ENCODE measurements at places on chromosomes 16 and 17. TPM values are rescaled to one million over a fixed set of nuclear protein-coding genes. Genes with fewer than 3 reads are reported as not detected.

ZSCAN10 gene
- total RNA-seq, result not detected

TLCD1 gene
- 4.8 TPM for total RNA-seq

SPIRE2 gene
- total RNA-seq, result not detected

DNA sequence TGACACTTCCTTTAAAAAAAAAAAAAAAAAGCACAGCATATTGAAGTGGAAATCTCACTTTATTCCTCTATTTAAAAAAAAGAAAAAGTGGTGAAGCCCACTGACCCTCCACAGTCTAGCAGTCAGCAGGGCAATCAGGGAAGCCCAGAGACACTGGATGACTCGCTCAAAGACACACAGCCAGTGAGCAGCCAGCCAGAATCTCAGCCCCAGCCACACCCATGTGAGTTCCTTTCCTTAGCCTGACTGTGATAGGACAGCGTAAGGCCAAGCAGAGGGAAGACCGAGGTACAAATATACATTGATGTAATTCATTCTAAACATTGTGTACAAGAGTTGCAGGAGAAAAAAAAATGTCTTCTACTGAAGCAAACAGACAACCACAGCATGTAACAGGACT is 22.5 kb downstream of the XPO6 start:
- DNase-seq, result peak; percentile 64

DNA sequence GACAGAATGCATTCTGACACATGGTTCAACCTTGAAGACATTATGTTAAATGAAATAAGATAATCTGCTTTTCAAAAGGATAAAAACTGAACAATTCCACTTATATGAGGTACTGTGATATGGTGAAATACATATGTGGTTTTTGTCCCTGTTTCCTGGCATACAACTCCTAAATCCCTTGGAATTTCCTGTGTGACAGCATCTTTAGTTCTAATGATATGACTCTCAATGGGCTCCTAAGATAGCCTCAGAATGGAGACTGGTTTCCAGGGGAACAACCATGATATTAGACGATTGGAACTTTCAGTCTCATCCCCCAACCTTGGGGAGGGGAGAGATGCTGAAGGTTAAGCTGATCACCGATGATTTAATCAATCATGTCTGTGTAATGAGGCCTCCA is 37.7 kb upstream of the PHLPP2 start:
- DNase-seq, result peak; percentile 71

- peak; percentile 67 for DNase-seq
These were observed at the start of gene SLC46A1 for GRCh38 chr17:28405632-28406472. SLC46A1 (minus strand) TSS chr17:28406212; CDS start chr17:28406114, 98 bp downstream.

DNA sequence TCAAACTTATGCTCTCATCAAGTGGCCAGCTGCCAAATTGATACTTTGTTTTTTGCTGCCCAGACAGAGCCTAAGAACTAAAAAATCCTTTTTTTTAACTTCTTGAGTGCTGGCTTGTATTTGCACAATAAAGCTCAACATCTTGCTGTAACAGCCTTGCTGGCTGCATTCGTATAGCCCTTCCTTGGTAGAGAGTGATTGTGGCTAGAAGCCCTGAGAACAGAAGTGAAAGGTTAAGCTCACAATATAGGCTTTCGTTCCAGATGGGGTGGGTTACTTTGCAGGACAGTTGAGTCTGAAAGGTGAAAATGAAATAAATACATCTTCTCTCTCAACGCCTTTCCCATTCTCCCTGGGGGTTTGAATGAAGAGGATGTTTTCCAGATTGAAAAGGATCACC is 278.8 kb downstream of the HS3ST3B1 start:
- peak; percentile 28 for DNase-seq

GRCh38 chr17:76404256-76404655 is 19.8 kb downstream of the SPHK1 start:
- DNase-seq, result no peak

DNA sequence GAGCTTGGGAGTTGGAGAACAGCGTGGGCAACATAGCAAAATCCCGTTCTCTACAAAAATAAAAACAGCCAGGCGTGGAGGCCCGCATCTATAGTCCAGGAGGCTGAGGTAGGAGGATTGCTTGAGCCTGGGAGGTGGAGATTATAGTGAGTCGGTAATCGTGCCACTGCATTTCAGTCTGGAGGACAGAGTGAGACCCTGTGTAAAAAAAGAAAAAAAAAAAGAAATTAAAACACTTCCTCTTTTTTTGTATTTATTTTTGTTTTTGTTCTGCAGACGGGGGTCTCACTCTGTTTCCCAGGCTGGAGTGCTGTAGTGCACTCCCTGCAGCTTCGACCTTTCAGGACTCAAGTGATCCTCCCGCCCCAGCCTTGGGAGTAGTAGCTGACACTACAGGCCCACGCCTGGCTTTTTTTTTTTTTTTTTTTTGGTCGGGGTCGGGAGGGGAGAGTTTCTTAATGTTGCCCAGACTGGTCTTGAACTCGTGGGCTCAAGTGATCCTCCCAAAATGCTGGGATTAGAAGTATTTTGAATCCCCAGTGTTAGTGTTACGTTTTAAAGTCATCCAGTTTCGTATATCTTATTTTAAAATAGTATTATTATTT is 1.5 kb downstream of the IST1 start:
- DNase-seq, result peak; percentile 6

- DNase-seq, result no peak
These were observed 473 bp upstream of the TPPP3 start for GRCh38 chr16:67393788-67394154.

DNA sequence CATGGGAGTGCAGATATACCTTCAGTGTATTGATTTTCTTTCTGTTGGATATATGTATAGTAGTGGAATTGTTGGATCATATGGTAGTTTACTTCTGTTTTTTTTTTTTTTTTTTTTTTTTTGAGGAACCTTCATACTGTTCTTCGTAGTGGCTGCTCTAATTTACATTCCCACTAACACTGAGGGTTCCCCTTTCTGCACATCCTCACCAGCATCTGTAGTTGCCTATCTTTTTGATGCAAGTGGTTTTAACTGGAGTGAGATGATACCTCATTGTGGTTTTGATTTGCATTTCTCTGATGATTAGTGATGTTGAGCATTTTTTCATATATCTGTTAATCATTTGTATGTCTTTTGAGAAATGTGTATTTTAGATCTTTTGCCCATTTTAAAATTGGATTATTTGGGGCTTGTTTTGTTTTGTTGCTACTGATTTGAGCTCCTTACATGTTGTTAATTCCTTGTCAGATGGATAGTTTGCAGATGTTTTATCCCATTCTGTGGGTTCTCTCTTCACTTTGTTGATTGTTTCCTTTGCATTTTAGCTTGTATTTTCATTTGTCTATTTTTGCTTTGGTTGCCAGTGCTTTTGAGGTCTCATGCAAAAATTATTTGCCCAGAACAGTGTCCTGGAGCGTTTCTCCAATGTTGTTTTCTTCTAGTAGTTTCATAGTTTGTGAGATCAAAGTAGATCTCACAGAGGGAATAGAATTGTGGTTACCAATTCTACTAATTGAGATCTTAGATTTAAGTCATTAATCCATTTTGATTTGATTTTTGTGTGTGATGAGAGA is 25.0 kb upstream of the BCAS3 start:
- no peak for DNase-seq

DNA sequence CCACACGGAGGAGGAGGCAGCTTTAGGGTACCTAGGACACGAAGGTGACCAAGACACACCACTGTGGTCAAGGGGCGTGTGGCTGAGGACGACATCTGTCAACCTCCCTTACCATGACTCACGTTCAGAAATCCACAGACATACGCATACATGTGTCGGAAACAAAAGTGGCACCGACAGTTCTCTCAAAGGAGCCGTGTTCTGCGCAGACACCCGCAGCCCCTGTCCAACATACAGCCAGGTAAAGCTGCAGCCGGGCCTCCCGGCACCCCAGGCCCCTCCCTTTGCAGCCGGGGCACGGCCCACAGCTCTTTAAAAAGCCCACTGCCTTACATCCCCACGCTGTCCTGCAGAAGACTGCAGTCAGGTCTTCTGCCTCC is 40.5 kb upstream of the KLHDC4 start:
- peak; percentile 54 for DNase-seq

DNA sequence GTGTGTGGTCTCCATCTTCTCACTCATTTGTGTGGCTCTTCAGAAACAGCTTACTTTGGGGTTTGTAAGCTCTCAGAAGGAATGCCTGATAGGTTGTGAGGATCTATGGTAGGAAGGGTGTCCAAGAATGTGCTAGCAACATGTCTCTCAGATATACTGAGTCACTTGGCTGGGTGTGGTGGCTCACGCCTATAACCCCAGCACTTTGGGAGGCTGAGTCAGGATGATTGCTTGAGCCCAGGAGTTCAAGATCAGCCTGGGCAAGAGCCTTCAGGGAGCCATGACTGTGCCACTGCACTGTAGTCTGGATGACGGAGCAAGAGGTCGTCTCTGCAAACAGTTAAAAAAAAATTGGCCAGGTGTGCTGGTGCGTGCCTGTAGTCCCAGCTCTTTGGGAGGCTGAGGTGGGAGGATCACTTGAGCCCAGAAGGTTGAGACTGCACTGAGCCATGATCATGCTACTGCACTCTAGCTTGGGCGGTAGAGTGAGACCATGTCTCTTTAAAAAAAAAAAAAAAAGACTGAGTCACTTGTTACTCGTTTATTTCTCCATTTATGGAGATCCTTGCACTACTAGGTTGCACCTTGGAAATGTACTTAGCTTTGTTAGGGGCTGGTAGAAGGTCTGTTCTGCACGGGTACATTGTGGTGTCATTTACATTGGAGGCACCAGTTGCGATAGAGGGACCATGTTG is 232.0 kb downstream of the SNX29 start:
- DNase-seq, result peak; percentile 43

DNA sequence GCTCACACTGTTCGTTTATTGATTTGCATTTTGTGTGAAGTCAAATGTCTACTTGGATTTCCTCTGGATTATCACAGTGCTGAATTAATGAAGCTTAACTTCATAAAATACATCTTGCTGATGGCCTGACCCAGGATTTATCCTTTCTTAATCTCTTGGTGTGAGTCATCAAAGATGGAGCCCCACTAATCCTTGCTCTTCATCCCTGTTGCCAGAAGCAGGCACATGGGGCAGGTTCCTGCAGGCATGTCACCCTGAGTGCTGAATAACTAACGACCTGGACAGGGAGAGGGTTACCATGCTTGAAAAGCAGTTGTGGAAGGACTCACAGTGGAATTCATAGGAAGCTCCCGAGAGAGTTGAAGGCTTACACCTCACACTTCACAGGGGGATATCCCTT is 56.0 kb upstream of the FA2H start:
- DNase-seq, result no peak

GRCh38 chr16:49602976-49603310 is 229.3 kb downstream of the C16orf78 start:
- no peak for DNase-seq
